Stimulated activated CD4-positive, alpha-beta T cell treated with anti-CD3 and anti-CD28 coated beads, Interleukin-1b, Interleukin-23, amount 100 ng/mL, for 1 hour (primary cell): ENCODE measurements at places on chromosomes 1 and 21.

GRCh38 chr1:107750364-107750959 lies 214.5 kb downstream of the VAV3 start:
- DNase-seq: no peak

GRCh38 chr21:14438211-14438610 lies 55.3 kb upstream of the HSPA13 start:
- DNase-seq: no peak

DNA sequence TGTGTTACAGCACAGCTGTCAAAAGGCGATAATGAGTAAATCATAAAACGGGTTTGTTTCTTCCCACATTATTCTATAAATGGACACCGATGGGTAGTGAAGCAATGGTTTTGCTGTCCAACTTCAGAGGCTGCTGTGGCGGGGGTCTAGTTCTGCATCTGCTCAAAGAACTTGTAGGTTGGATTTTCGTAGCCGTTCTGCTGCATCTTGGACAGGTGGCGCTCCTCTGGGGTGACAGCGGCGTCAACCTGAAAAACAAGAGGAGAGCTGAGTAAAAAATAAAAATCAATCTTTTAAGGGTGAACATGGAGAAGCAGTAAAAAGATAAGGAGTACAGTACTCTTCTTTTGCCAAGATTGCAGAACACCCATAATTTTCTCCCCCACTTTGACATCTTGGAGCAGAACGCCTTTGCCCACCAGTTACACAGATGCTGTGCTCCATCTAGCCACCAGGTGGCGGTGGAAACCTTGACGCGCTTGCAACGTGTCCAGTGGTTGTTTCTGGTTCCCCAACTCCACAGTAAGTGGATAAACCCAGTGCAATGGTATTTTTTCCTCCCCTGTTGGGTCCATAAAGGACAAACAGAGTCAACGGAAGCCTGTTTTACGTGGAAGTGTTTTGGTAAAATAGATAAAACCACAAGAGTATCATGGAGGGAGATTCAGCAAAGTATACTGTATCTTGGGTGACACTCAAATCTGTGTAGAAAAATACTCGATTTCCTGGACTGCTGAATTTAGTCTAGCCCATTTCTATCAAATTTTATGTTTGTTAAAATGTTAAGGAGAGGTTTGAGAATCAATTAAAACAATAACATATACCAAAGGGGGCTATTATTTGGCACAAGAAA lies 147.0 kb downstream of the GABPA start:
- peak; percentile 25 for DNase-seq

GRCh38 chr1:51168936-51169335 lies 66.9 kb downstream of the C1orf185 start:
- DNase-seq: no peak
